Ovary (tissue), 10 donors: ENCODE measurements at places on chromosomes 2 and 18. TPM values are rescaled to one million over a fixed set of nuclear protein-coding genes. Genes with fewer than 3 reads are reported as not detected.

Gene IGFBP5
- 929 TPM for polyA plus RNA-seq

Gene DSC3
- polyA plus RNA-seq: 1.2 TPM

- no peak for DNase-seq
- no peak overlapping the region for H3K4me3 ChIP-seq
- H3K27ac ChIP-seq: no peak overlapping the region
- H3K4me1 ChIP-seq: no peaks in the 10 kb centered on the region
- H3K27me3 ChIP-seq: no peaks in the 10 kb centered on the region
- H3K36me3 ChIP-seq: no peaks in the 10 kb centered on the region
These were observed 140.3 kb upstream of the RAB12 start for GRCh38 chr18:8468921-8469335.

DNA sequence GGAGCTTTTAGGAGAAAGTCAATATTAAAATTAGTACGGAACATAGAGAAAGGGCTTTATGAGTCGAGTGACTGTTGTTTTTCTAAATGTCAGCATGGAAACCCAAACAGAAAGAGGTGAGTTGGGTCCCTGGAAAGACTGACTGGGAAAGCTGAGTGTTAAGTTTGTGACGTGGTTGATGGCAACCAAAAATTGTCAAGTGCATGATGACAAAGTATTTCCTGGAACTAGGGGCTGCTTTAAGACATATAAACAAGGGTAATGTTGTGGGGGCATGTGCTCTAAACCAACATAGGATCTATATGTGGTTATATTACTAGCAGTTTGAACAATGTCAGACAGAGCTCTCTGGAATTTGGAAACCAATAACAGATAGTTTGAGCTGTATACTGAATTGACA, 50.9 kb upstream of the GPD2 start:
- H3K27me3 ChIP-seq: no peaks in the 10 kb centered on the region
- no peak overlapping the region for H3K4me3 ChIP-seq

GRCh38 chr2:110837446-110838409, 105.4 kb downstream of the ACOXL start:
- no peaks in the 10 kb centered on the region for H3K36me3 ChIP-seq
- DNase-seq: no peak
- H3K27ac ChIP-seq: no peak overlapping the region
- H3K27me3 ChIP-seq: no peaks in the 10 kb centered on the region
- H3K4me3 ChIP-seq: no peak overlapping the region
- no peaks in the 10 kb centered on the region for H3K4me1 ChIP-seq

DNA sequence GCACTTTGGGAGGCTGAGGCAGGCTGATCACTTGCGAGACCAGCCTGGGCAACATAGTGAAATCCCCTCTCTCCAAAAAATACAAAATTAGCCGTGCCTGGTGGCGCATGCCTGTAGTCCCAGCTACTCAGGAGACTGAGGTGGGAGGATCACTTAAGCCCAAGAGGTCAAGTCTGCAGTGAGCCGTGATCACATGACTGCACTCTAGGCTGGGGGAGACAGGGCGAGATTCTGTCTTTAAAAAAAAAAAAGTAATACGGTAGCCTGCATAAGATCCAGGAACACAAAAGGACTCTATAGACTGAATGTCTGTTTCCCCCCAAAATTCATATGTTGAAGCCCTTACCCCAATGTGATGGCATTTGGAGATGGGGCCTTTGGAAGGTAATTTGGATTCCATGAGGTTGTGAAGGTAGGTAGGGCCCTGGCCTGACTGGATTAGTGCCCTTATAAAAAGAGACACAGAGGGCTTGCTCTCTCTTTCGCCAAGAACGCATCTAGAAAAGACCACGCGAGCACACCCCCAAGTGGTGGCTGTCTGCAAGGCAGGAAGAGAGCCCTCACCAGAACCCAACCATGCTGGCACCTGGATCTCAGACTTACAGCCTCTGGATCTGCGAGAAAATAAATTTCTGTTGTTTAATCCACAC, 17.0 kb downstream of the MBOAT2 start:
- no peak for DNase-seq
- H3K4me3 ChIP-seq: no peak overlapping the region
- H3K4me1 ChIP-seq: peaks cover 2% of the 10 kb centered on the region
- H3K27ac ChIP-seq: no peak overlapping the region
- peaks cover 3% of the 10 kb centered on the region for H3K27me3 ChIP-seq
